ENCODE measurements at places on chromosomes 3 and 15.

DNA sequence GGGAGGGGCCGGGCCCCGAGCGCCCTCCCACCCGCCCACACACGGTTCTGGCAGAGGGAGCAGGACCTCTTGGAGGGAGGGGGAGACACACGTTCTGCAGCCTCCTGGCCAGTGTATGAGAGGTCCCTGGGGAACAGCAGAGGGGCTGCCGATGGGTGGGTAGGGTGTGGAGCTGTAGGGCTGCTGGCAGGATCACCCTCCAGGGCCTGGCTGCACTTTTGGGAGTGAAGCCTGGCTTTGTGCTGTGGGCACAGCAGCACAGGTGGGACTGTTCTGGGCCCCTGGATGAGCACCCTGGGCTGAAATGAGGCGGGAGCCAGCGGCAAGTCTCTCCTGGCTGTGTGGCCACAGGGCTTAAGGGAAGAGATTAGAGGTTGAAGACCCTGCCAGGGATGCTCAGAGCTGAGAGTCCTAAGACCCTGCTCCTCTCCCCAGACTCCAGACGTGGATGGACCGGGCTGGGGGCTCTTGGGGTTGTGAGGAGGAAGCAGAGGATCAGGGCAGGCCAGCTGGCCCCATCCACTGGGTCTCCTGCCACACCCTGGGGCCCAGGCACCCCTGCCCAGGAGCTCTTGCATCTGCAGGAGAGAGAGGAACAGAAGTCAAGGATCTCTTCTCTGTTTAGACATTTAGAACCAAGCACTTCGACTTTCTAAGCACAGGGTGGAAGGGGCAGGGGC, 45.2 kb downstream of the RGMA start:
- no peak for DNase-seq

- DNase-seq, result no peak
Observed at GRCh38 chr15:94638183-94638582, 406.8 kb downstream of the MCTP2 start.

DNA sequence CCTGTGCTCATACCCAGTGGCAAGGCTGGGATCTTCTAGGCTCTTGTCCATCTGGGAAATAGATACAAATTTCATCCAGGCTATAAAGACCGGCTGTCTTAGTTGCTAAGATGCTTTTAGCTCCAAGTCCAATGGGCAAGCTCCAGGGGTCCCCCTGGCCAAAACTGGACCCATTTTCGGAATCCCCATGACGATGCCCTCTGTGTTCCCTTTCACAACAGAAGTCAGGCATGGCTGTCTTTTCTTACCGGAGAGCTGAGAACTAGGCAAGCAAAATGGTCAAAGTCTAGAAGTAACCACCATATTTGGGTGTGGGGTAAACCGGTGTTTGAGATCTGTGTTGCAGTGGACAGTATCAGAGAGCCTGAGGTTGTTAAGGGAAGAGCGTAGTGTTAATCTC, 1.0 kb downstream of the GLYCTK start:
- no peak for DNase-seq

DNA sequence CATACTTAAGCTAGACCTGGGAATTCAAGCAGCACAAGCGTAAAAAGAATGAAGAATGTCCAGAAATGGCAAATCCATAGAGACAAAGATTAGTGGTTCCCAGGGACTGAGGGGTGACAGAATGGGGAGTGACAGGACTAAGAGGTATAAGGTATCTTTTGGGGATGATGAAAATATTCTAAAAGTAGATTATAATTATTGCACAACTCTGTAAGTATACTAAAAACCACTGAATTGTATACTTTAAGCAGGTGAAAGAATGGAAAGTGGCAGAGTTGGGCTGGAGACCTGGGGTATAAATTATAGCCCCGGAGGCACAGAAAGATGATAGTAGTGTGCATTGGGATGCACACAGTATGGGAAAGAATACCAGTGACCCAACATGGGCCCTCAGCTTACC, 5.6 kb downstream of the BRK1 start:
- no peak for DNase-seq

DNA sequence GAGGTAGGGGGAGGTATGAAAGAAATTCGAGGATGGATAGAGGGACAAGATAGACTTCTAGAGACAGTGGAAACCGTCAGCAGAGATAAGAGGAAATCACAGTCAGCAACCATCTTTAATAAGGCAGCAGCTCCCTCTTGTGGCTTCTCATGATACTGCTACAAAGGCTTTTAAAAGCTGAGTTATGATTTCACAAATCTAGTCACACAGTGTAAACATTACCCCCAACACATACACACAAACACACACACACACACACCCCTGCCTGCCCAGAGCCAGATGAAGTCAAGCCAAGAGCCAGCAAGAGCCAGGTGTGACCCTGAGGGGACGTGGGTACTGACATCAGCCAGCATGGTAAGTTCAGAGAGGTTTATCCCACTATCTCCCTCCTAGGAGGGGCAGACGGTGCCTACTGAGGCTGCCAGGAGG, 18.9 kb upstream of the TGM5 start:
- peak; percentile 56 for DNase-seq

DNA sequence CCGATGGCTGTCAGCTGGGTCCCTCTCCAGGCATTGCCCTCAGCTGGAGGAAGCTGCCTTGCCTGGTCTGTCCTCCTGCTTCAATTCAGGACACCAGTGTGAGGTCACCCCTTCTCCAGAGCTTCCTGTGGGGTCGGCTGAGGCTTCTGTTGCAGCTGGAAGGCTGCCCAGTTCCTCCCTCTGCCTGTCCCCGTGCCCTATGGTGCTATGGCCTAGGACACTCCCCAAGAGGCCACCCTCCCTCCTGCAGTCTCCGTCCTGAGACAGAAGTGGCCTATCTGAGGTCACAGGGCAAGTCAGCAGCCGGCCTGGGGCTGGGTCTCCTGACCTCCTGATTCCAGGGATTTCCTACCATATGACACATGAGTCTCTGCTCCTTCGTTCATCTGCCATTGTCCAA, 57.9 kb downstream of the RASGRF1 start:
- no peak for DNase-seq

- DNase-seq, result no peak
Observed at GRCh38 chr15:68441045-68441743, 9.2 kb upstream of the ITGA11 start.

GRCh38 chr3:194572944-194573491, 60.2 kb downstream of the TMEM44 start:
- no peak for DNase-seq

DNA sequence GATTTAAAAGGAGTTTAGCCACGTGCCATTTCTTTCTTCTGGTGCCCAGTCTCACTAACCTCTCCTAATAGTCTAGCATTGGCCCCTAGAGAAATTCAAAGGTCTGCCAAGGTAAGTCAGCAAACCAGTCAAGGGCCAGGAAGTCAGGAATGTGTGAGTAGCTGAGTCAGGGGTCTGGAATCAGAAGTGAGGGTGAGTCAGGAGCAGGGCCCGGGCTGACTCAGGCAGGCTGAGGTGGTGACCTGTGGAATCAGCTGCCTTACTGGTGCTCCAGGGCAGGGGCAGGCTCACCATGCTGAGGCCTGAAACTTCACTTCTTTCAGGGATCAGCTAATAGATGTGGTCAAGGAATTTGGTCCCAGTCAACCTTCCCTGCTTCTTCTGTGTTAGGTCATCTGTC, 105.8 kb upstream of the MYZAP start:
- DNase-seq, result no peak
